ENCODE measurements at places on chromosomes 16 and 17. TPM values are rescaled to one million over a fixed set of nuclear protein-coding genes. Genes with fewer than 3 reads are reported as not detected.
A peak's percentile ranks its signal among the peaks of the same experiment; 100 is the strongest.

Gene NME1
- 28.3 TPM for total RNA-seq

DNA sequence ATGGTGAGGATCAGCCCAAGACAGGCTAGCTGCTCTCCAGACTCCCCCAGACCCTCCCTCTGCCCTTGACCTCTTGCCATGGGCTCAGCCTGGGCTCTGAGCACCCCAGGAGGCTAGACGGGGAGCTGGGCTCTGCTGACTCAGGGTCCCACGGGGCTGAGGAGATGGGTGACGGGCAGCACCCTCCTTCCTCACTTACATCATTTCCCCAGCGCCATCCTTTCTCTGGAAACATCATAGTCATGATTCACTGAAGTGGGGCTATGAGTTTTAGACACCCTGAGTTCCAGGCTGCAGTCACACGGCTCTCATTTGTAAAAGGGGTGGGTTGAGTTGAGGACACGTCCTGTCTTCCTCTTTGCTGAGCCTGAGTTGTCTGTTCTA lies 3.0 kb upstream of the ITGAX start:
- no peaks in the 10 kb centered on the region for H3K36me3 ChIP-seq
- DNase-seq, result no peak
- no peaks in the 10 kb centered on the region for H3K4me1 ChIP-seq
- no peak overlapping the region for H3K27ac ChIP-seq

GRCh38 chr16:50631249-50631984 lies 49.7 kb downstream of the SNX20 start:
- H3K27me3 ChIP-seq, result no peaks in the 10 kb centered on the region
- no peaks in the 10 kb centered on the region for H3K36me3 ChIP-seq
- no peak for DNase-seq

GRCh38 chr17:4980644-4981216 lies 6.7 kb downstream of the CAMTA2 start:
- no peaks in the 10 kb centered on the region for H3K4me1 ChIP-seq
- peaks cover 4% of the 10 kb centered on the region for H3K36me3 ChIP-seq
- no peak overlapping the region for H3K4me3 ChIP-seq
- no peak for DNase-seq

Gene AGRP
- total RNA-seq, result not detected

DNA sequence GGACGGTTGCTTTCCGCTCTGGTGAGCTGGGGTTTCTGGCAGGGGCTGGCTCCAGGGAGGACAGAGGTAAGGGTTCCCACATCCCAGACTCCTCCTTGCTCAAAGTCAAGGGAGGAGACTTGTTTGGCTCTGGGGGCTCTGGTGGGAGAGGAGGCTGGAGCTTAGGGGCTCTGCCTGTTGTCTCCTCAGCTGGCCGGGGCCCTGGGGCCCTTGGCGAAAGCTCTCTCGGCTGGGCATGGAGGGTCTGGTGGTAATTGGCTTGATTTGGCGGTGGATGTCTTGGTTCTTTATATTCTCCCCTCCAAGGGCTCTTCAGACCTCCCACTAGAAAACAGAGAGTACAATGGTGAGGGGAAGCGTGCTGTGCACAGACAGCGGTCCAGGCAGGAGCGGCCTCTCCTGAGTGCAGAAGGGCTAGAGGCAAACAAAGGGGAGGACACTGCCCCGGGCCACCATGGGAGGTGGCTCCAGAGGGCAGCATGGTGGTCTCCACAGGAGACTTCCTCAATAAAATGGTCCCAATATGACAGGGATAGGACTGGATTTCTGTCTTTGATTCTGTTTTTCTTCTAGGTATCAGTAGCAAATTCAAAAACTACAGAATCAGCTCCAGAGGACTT lies 5.7 kb upstream of the SPATA32 start:
- no peaks in the 10 kb centered on the region for H3K27me3 ChIP-seq
- DNase-seq, result no peak
- no peak overlapping the region for H3K4me3 ChIP-seq
- peaks cover 6% of the 10 kb centered on the region for H3K36me3 ChIP-seq
- H3K4me1 ChIP-seq, result peaks cover 7% of the 10 kb centered on the region

DNA sequence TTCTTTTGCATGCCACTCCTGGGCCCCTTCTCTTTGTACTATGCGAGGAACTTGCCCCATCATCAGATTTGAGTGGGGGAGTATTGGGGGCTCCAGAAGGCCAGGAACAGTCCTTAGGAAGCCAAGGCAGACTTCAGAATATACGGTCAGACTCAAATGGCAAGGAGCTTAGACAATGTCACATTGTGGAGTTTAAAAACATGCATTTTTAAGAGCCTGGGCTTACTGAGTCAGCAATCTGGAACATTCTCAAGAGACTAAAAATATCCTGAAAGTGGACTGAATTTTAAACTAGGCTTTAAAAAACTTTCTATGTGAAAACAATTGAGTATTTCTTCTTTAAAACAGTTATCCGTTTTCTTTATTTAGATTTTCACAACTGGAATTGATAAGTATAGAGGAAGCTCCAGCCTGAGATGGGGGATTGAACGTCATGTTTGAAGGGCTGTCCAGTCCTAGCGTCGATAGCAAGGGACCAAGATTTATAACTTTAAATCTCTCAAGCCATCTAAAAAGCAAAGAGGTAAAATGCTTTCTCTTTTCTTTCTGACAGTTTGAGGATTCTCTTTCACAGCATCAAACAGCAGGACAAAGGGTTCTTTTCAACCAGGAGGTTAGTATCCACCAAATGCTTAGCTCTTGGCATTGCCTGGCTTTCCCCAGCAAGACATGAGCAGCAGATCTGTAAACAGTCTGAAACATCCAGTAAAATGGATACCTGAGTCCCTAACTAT lies 45.8 kb upstream of the CDRT4 start:
- DNase-seq, result no peak
- H3K27me3 ChIP-seq, result no peaks in the 10 kb centered on the region
- no peaks in the 10 kb centered on the region for H3K4me1 ChIP-seq
- H3K27ac ChIP-seq, result peak overlapping the region; percentile 58
- no peaks in the 10 kb centered on the region for H3K36me3 ChIP-seq
- H3K4me3 ChIP-seq, result no peak overlapping the region

Gene TP53TG3F
- total RNA-seq, result not detected

- no peaks in the 10 kb centered on the region for H3K36me3 ChIP-seq
- no peak overlapping the region for H3K27ac ChIP-seq
- DNase-seq, result no peak
Measured at GRCh38 chr16:9521749-9522370, 430.4 kb downstream of the HAPSTR1 start.

GRCh38 chr17:181245-182049 lies at the start of gene DOC2B:
Gene DOC2B (minus strand): TSS chr17:181650. CDS start chr17:181479, 171 bp downstream.
- peak within 1 kb of the TSS; percentile 29 for H3K27ac ChIP-seq
- H3K4me3 ChIP-seq, result peak within 1 kb of the TSS; percentile 51
- no peak for DNase-seq
- peaks cover 8% of the 10 kb centered on the region for H3K27me3 ChIP-seq
- no peaks in the 10 kb centered on the region for H3K4me1 ChIP-seq

- no peaks in the 10 kb centered on the region for H3K4me1 ChIP-seq
- no peaks in the 10 kb centered on the region for H3K36me3 ChIP-seq
- peak overlapping the region; percentile 52 for H3K27ac ChIP-seq
- DNase-seq, result no peak
Measured at GRCh38 chr16:85174871-85175723, 62.8 kb upstream of the CIBAR2 start.

Gene ELMO3
- total RNA-seq, result 35.0 TPM

- no peak overlapping the region for H3K27ac ChIP-seq
- DNase-seq, result no peak
- no peaks in the 10 kb centered on the region for H3K27me3 ChIP-seq
- H3K36me3 ChIP-seq, result no peaks in the 10 kb centered on the region
Measured at GRCh38 chr16:22413819-22414218, 39.4 kb upstream of the CDR2 start.

- H3K4me1 ChIP-seq, result no peaks in the 10 kb centered on the region
- no peaks in the 10 kb centered on the region for H3K27me3 ChIP-seq
- DNase-seq, result no peak
- H3K36me3 ChIP-seq, result no peaks in the 10 kb centered on the region
- H3K4me3 ChIP-seq, result no peak overlapping the region
Measured at GRCh38 chr17:44382917-44383316, 6.5 kb downstream of the ITGA2B start.

DNA sequence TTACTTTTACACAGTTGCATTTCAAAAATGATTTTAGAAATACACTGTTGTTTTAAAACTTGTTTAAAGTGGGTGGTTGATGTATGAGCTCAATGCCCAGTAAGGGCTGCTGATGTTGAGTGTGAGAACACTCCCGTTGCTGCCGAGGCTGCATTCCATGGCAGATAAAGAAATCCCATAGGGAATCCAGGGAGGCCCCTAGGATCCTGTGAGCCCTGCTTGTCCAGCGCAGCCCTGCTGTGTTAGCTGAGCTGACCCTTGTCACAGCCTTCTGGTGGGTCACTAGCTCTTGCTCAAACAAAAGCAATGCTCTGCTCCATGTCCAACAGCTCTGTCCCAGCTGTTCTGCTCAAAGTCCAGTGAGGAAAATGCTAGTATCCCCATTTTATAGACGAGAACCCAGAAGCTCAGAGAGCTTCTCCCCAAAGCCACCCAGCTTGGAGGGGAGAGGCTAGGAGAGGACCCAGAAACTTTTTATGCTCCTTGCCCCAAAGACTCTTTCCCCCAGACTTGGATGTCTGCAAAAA lies 18.6 kb upstream of the COL1A1 start:
- peaks cover 9% of the 10 kb centered on the region for H3K4me1 ChIP-seq
- no peaks in the 10 kb centered on the region for H3K36me3 ChIP-seq
- H3K27ac ChIP-seq, result peak overlapping the region; percentile 62

- H3K36me3 ChIP-seq, result no peaks in the 10 kb centered on the region
- no peaks in the 10 kb centered on the region for H3K27me3 ChIP-seq
- H3K4me1 ChIP-seq, result peaks cover 8% of the 10 kb centered on the region
- H3K27ac ChIP-seq, result peak overlapping the region; percentile 74
- peak; percentile 67 for DNase-seq
- no peak overlapping the region for H3K4me3 ChIP-seq
Measured at GRCh38 chr16:48499923-48500381, 110.0 kb downstream of the N4BP1 start.

Gene GLTPD2
- total RNA-seq, result not detected

Gene KRTAP2-4
- not detected for total RNA-seq

Gene ETV4
- 2.0 TPM for total RNA-seq

DNA sequence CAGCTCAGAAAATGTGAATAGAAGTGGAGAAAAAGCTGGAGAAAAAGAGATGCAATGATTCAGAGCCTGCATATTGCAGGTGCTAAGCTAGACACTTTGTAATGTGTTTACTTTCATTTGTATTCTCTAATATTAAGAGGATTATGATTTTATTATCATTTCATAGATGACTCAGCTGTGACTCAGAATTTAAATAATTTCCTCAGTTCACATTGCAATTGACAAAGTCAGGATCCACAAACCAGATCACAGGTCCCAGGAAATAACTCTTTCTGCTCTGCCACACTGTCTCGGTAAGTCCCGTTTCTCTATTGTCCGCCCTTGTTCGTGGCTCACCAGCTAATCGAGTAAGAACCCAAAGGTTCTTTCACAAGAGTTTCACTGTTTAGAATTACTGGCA lies 235.4 kb upstream of the MON1B start:
- no peak for DNase-seq
- no peaks in the 10 kb centered on the region for H3K36me3 ChIP-seq
- H3K27me3 ChIP-seq, result no peaks in the 10 kb centered on the region

- H3K27me3 ChIP-seq, result no peaks in the 10 kb centered on the region
- peak overlapping the region; percentile 96 for H3K27ac ChIP-seq
- H3K4me3 ChIP-seq, result no peak overlapping the region
- H3K4me1 ChIP-seq, result peaks cover 74% of the 10 kb centered on the region
Measured at GRCh38 chr17:40073454-40074174, 10.8 kb downstream of the THRA start.

DNA sequence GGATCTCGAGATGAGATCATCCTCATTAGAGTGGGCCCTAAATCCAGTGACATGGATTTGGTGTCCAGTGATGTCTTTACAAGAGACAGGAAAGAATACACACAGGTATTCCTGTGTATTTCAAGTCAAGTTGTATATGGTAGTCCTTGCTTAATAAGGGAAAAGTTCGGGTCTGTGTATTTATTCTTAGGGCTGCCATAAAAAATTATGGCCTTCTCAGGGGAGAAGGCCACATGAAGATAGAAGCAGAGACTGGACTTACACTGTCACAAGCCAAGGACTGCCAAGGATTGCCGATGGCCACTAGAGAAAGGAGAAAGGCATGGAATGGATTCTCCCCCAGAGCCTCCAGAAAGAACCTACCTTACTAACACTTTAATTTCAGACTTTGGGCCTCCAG lies 8.3 kb downstream of the KRABD2 start:
- H3K27ac ChIP-seq, result no peak overlapping the region
- H3K36me3 ChIP-seq, result no peaks in the 10 kb centered on the region
- H3K27me3 ChIP-seq, result no peaks in the 10 kb centered on the region
- no peak for DNase-seq
- H3K4me3 ChIP-seq, result no peak overlapping the region

Gene OSGIN1
- 3.0 TPM for total RNA-seq

Gene ZNF385C
- 1.0 TPM for total RNA-seq

Gene IGF2BP1
- not detected for total RNA-seq

- DNase-seq, result no peak
- no peak overlapping the region for H3K27ac ChIP-seq
- H3K4me3 ChIP-seq, result no peak overlapping the region
- H3K36me3 ChIP-seq, result no peaks in the 10 kb centered on the region
Measured at GRCh38 chr17:15886804-15887203, 58.1 kb upstream of the ADORA2B start.

Gene PPP4C
- total RNA-seq, result 55.1 TPM

DNA sequence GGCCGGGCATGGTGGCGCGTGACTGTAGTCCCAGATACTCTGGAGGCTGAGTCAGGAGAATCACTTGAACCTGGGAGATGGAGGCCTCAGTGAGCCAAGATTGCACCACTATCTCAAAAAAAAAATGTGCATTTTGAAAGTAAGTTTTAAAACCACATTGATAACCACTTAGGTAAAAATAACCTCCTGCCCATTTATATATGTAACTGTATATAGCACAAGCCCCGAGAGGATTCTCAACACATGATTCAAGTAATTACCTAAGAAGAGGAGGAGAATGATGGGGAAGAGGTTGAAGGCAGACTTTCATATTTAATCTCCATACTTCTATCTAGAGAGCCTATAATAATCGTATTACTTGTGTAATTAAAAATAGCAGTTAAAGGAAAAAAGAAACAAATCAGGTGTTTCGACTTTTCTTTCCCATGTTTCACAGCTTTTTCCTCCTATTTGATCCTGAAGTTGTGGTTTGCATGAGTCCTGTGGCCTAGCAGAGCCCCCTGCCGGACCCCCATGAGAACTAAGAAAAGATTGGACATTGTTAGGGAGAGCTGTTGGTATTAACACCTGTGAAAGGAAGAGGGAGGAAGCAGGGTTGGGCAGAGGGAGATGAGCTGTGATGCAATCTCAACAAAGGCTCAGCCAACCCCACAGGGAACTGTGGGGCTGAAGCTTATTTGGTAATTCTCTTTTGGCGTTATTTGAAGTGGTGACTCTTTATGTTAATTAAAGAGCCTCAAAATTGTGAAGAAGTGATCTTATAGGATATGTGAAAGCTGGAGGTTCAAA lies 22.1 kb downstream of the PMFBP1 start:
- H3K4me1 ChIP-seq, result no peaks in the 10 kb centered on the region
- no peak overlapping the region for H3K4me3 ChIP-seq
- H3K27me3 ChIP-seq, result no peaks in the 10 kb centered on the region
- no peak overlapping the region for H3K27ac ChIP-seq

- no peak overlapping the region for H3K27ac ChIP-seq
- H3K4me3 ChIP-seq, result peak overlapping the region; percentile 39
- DNase-seq, result no peak
- no peaks in the 10 kb centered on the region for H3K27me3 ChIP-seq
- peaks cover 5% of the 10 kb centered on the region for H3K4me1 ChIP-seq
Measured at GRCh38 chr16:88405216-88406060, 22.7 kb downstream of the ZNF469 start.

GRCh38 chr16:48904333-48904732 lies 294.4 kb upstream of the N4BP1 start:
- no peak overlapping the region for H3K4me3 ChIP-seq
- no peak overlapping the region for H3K27ac ChIP-seq
- no peak for DNase-seq
- H3K36me3 ChIP-seq, result no peaks in the 10 kb centered on the region
- no peaks in the 10 kb centered on the region for H3K27me3 ChIP-seq
